ENCODE measurements at places on chromosomes 5 and 9. TPM values are rescaled to one million over a fixed set of nuclear protein-coding genes. Genes with fewer than 3 reads are reported as not detected.

DNA sequence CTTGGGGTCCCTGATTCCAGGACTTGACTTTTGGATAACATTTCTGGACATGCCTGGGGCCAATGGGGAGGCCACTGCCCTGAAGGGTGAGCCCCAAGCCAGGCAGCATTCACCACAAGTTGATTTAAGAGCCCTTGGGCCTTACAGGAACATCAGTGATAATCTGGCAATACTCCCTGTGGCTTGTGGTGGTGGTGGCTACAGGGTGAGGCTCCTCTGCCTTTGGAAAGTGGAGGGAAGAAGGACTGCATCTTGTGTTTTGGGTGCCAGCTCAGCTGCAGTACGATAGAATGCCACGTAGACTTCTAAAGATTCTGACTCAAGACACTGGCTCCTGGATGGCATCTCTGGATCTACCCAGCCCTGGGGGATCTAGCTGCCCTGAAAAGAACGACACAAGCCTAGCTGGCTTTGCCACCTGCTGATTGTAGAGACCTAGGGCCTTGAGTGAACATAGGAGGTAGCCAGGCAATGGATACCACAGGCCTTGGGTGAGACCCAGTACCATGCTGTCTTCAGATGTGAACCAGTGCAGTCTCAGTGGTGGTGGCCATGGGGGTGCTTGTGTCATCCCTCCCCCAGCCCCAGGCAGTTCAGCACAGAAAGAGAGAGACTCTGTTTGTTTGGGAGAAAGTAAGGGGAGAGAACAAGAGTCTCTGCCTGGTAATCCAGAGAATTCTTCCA, 79.0 kb upstream of the DAP start:
- DNase-seq, result no peak

DNA sequence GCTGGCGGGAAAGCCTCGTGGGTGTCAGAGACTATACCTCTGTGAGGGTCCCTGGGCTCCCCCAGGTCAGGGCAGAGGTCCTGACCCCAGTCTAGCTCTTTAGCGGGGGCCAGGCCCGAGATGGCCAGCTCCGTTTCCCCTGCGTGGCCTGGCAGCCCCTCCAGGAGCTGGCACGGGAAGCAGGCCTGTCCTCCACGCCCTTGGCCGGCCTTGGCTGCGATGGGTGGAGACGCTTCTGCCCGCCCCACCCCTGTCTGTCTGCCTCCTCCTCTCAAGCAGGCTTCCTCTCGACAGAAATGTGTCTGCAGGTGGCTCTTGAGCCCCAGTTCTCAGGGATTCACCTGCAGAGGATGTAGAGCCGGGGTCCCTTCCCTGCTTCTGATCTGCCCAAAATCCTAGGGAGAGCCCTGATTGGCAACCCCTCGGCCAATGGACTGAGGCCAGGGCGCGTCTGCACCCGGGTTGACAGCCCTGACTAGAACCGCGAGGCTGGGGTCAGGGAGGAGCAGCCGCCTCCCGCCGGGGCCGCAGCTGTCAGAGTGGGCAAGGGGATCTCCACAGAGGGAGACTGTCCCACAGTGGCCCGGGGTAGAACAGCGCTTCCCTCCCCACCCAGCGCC, 2.6 kb upstream of the GRIN1 start:
- no peak for DNase-seq

DNA sequence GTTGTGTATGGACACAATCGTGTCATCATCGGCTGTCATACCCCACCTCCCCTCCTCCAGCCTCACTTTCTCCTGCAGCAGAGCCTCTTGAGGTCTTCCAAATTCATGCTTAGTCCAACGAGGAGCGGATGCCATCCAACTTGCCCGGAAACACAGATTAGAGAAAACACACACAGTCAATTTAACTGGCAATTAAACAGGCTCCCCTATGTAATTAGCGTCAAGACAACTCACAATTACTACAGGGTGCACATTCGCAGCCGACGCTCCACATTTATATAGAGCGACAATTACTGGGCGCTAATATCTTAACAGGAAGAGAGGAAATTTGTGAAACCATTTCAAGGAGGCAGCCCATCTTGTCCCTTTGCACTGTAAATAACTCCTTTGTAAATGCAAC, 86.0 kb upstream of the ZNF618 start:
- no peak for DNase-seq

- no peak for DNase-seq
These were observed 132.8 kb upstream of the RAI14 start for GRCh38 chr5:34523387-34523726.

DNA sequence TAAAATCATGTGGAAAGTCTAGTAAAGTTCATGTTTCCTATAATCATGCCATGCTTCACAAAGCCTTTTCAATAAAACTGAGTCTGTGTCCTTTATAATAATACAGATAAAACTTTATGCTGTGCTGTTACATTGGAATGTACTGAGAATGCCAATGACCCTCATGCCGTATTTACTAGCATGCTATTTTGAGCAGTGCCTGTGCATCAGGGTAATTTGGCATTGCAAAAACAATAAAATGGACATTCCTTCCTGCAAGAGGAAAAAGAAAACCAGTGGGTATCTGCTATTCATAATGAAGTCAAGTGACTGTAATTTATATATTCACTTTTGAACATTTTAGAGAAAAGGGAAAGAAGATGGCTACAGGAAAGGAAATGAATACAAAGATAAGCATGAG, 159.0 kb downstream of the PBX3 start:
- no peak for DNase-seq

- DNase-seq, result no peak
These were observed 516.6 kb upstream of the MEF2C start for GRCh38 chr5:89399548-89399947.

DNA sequence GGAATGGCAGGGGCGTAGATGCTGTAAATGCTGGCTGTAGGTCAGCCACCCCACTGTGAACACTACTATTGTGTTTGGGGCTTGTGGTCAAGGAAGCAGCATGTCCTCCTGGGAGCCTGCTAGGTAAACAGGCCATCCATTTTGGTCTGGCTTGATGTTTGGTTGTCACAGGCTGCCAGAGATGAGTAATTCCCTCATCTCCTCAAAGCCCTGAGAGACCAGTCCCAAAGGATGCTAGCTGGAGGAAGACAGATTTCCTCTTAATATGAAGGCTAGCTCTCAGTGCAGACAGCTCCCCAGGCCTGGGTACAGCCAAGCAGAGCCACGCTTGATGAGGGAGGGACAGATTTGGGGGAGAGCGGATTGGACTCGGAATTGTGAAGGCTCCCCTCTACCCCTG, 72.5 kb upstream of the MAP1B start:
- no peak for DNase-seq

DNA sequence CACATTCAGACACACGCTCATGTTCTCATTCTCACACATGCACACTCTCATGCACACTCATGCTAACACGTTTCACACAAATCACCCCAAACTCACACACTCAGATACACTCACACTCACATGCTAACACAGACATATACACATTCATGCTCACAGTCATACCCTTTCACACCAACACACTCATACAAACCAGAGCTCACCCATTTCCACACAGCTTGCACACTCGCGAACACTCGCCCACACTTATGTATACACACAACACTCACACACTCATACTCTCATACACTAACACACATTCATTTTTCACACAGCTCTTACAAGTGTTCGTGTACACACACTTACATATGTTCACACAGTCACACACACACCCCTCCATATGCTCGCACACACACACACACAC, 64.1 kb upstream of the IL17B start:
- no peak for DNase-seq

STC2 gene
- total RNA-seq, result 21.8 TPM
